ENCODE measurements at places on chromosomes 13 and 19.

- no peak for DNase-seq
Observed at GRCh38 chr19:18322318-18322758, 538 bp downstream of the LSM4 start.

DNA sequence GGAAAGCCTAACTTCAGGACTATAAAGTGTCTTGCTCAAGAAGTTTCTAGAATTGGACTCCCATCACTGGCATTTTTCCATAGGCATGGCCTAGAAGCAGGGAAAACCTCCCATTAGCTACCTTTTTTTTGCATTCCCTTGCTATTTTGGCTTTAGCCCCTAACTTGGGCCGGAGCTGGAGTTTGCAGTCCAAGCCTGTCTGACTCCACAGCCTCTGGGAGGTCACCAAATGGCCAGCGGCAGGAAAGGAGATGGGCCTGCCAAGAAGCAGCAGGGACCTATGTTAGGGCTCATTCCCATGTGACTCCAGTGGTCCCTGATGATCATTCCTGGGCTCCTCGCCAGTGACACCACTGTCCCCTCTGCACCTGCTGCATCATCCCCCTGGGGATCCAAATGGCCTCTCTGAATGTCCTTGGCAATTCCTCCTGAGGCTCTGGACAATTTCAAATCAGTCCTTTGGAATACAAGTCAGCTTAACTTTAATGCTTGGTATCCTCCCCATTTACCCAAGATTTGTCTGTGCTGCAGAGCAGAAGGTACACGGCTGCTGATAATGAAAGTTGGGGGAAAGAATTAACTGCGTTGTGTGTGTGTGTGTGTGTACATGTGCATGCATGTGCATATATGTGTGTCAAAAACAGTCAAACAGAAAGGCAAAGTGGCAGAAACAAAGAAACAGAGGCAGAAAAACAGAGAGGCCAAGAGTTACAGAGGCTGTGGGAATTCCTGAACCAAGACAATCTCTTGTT is 69.8 kb upstream of the SERP2 start:
- no peak for DNase-seq

DNA sequence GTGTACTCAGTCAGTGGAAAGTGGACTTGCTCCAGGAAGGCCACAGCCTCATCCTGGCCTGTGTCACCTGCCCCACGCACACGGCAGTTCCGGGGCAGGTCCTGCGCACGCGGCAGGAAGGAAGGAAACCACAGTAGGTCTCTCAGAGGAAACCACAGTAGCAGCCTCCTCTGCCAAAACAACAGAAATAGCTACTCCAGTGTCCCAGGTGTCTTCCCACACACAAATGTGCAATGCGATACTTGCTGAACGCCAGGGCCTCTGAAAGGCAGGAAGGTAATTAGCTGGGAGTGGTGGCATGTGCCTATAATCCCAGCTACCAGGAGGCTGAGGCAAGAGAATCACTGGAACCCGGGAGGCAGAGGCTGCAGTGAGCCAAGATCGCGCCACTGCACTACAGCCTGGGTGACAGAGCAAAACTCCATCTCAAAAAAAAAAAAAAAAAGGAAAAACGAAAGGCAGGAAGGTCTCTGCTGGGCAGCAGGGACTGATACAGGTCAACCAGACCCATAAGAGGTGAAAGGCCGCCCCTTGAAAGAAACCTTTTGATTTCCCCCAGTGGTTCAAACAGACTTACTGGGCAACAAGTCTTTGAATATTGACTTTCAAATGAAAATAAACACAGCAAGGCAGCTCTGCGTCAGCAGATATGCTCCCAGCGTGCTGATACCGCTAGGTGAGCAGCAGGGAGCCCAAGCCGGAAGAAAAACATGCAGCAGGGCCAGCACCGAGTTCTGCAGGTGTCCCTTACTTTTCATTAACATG is 49.5 kb downstream of the CRYL1 start:
- DNase-seq, result no peak

GRCh38 chr19:28066988-28067387 is 1146.0 kb downstream of the UQCRFS1 start:
- no peak for DNase-seq

GRCh38 chr13:71417205-71417604 is 449.8 kb downstream of the DACH1 start:
- DNase-seq, result no peak

DNA sequence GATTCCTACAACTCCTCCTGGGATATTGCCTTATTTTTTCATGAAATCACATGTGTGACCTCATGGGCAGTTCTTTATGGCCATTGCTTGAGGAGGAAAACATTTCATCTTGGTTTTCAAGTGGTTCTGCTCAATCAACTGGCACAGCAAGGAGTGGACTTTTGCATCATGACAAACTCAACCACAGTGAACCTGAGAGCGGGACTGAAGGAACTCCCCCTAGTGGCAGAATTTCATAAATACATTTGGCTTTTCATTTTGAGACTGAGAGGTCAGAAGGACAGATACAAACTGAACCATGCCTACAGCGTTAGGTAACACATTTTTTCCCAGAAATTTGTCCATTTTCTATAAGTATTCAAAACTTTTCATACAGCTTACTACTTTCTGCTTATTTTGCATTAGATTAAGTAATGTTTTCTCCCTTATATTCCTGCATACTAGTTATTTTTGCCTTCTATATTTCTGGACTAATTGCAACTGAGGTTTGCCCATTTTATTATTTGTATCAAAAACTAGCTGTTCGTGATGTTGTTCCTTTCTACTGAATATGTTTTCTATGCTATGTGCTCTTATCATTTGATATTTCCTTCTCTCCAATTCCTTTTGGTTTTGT is 13.4 kb upstream of the SIGLEC12 start:
- DNase-seq, result no peak

DNA sequence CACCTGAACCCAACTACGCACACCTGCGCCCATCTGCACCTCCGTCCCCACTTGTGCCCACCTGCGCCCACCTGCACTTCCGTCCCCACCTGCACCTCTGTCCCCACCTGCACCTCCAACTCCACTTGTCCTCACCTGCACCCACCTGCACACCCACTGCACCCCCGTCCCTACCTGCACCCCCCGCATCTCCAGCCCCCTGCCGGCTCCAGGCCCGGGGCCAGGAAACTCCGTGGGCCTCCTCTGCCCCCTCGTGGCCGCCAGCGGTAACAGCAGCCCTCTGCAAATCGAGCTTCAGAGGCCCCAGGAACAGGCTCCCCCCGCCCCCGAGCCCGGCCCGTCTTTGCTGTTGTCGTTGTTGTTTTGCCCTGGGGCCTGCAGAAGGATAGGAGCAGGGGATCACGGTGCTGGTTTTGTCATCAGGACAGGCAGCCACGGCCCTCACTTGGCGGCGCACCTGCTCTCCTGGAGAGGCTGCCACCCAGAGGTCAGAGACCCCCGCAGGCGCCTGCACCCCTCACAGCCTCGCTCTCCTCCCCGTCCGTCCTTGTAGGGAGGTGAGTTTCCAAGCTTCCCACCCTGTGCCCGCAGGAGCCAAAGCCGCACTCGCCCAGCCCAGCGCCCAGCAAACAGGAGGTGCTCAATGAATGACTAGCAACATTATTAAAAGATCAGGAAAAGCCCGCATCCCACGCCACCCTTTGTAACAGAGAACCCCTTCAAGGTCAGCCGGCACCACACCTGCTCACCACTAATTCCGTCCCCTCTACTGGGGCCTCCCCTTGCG is 65.4 kb downstream of the GNG7 start:
- DNase-seq, result peak; percentile 74

DNA sequence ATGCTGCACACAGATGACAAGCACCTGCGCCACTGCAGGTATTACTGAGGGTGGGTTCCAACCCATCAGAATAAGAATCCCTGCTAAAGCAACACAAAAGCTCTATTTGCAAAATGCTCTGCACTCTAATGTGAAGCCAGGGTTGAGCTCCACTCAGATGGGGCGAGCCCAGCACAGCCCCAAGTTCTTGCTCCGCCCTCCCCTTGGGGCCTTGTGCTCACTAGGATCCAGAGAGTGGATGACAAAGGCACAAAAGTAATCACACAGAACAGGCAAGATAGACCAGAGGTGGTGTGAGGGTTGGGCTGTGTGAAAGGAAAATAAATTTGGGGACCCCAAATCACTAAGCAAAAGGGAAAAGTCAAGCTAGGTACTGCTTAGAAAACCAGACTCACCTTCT is 8.2 kb upstream of the ZNF611 start:
- no peak for DNase-seq

GRCh38 chr13:33367171-33367895 is 81.8 kb upstream of the STARD13 start:
- no peak for DNase-seq

All from activated naive CD4-positive, alpha-beta T cell (primary cell).